Gastroesophageal sphincter (tissue), 4 donors: ENCODE measurements at places on chromosomes 5 and 9. TPM values are rescaled to one million over a fixed set of nuclear protein-coding genes. Genes with fewer than 3 reads are reported as not detected.

EFNA5 gene
- 4.4 TPM for total RNA-seq

PFN3 gene
- not detected for total RNA-seq

CD180 gene
- total RNA-seq: 1.2 TPM

C5 gene
- 7.8 TPM for total RNA-seq

GRCh38 chr9:13146840-13147239, 132.7 kb downstream of the MPDZ start:
- ATAC-seq: no peak

GRCh38 chr5:176450077-176450476, 1.9 kb downstream of the FAF2 start:
- ATAC-seq: no peak
